Posterior cingulate gyrus (tissue), 11 donors: ENCODE measurements at places on chromosomes 7 and 10.

DNA sequence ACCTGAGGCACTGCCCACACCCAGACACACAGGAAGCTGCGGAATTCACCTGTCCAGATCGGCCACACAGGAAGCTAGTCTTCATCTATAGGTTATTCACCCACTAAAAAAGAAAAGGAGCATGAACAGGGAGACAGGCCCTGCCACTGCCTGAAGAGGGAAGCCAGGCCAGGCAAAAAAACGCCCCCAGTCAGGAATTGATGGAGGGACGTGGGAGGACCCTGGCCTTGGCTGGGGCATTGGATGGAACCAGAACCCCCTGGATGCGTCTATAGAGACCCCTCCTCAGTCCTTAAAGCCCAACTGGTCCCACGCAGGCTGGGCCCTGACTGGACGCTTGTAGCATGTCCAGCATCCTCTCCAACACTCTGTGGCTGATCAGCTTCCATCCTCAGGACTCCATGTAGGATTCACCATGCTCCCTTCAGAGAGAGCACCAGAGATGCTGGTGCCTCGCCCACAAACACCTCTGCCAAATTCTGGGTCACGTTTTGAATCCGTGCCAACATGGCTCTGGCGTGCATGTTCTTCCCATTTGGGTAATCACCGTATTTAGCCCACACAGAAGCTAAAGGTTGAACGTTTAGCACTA, 259.3 kb upstream of the TCERG1L start:
- no peak for DNase-seq

GRCh38 chr10:78342827-78343653, 309.4 kb downstream of the RPS24 start:
- no peak for DNase-seq

DNA sequence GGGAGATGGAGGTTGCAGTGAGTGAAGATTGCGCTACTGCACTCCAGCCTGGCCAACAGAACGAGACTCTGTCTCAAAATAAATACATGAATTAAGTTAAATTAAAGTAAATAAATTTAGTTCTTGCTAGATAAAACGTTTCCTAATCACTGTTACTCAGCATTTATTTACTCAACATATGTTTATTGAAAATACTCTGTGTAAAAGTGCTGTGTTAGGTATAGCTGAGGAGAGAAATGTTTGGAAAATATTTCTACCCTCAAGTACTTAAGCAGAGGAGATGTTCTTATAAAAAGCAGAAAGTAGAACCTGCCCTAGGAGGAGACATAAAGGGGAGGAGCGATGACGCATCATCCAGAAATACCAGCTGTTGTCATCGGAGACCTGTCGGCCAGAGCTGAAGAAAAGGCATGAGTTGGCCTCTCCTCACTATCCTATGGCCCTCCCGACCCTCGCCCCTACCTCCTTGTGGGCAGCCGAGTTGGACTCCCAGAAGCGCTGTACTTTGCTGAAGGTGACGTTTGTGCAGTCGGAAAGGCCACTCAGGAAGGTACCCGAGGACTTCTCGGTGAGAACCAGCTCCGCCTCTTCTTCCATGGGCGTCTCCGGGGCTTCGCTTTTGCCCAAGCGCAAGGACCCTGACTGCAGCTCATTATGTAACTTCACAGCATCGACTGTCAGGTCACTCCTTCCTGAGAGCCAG, 1.1 kb downstream of the RRP12 start:
- DNase-seq = no peak

DNA sequence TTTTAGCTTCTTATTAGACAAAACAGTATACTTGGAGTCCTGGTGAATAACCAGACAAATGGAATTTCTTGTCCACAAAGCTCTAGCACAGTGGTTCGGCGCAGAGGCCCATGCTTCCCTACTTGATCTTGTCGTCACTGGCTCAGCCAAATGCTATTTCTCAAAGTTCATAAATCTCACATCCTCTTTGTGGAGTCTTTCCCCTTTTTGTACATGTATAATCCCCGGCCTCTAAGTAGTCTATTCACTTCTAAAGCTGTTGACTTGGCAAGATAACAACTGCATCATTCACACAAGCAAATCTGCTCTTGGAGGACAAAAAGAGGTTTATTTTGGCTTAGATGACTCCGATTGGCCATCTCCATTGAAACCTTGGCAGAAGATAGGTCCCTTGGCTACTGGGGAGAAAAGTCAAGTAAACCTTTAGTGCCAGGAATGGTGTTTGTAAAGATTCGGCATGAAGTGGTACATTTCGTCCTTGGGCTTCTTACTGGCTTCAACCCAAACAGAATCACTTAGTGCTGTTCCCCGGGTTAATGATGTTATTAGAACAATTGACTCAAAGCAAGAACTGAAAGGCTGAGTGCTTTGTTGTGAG, 5.1 kb upstream of the AKR1E2 start:
- no peak for DNase-seq

DNA sequence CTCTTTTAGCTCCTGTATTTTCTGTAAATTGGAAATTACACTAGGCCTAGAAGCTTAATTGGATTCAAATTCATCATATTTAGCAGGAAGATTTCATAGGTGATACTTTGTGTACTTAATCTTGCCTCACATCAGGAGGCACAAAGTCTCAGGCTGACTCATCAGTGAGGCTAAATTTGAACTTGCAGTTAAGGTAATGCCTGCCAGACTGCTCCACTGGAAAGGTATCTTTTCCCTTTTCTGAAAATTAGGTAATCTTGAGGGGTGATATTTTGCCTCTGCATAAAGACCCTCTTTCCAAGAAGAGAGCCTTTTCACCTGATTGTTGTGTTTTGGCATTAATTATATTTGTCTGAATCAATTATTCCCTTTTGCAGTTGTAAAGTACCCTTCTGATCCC, 14.6 kb downstream of the PPIA start:
- DNase-seq = no peak
